ENCODE measurements at places on chromosomes 4 and X.

- DNase-seq, result peak; percentile 24
These were observed 339 bp downstream of the CUL4B start for GRCh38 chrX:120560405-120560841.

DNA sequence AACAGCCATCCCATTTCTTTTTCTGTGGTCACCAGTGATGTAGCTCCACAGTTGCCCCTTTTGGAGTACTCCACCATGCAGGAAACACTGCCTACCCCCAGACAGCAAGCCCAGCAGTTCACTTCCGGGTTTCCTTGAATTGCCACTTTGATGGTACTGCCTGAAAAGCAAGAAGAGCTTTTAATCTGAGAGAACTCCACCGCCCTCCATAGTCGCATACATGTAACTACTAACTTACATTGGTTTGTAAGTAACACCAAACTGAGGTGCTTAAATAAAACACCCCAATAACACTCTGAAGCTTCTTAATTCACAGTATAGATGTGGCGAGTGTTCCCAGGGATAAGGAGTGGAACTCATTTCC, 53.6 kb upstream of the HPSE start:
- DNase-seq, result peak; percentile 4

DNA sequence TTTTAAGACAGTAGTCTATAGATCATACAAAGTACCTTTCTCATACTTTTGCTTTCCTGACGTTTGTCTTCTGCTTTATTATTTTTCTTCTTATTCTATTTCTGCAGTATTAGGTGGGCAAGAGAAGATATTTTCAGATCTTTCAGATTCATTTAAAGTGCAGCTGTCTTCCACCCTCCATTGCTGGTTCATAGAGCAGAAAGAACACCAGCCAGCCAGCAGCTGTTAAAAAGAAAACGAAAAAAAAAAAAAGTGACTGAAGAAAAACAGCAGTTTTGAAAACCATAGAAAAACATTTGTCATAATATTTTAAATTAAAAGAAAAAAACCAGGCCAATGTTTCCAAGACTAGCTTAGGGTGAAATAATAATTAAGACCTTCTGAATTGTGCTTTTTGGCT, 42.9 kb downstream of the SMAD1 start:
- no peak for DNase-seq

- no peak for DNase-seq
These were observed 6.2 kb downstream of the PPP1R2C start for GRCh38 chrX:42771506-42772335.

DNA sequence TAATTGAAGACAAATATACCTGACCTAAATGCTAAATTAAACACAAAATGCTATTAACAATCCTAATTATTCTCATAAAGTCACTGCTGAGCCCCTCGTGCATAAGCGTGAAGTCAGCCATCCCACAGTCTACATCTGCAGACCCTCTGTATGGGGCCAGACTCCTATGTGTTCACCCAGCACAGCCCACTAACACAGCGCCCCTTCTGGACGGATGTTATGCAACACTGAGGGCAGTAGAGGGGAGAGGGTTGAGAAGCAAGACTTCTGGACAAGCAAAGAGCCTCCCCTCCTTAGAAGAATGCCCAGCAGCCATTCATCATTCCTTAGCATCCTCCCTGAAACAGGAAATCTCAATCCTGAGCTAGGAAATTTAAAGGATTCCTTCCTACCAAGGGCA, 7.9 kb downstream of the TRPC3 start:
- DNase-seq, result no peak

- no peak for DNase-seq
These were observed 11.1 kb downstream of the STARD8 start for GRCh38 chrX:68658530-68658929.

DNA sequence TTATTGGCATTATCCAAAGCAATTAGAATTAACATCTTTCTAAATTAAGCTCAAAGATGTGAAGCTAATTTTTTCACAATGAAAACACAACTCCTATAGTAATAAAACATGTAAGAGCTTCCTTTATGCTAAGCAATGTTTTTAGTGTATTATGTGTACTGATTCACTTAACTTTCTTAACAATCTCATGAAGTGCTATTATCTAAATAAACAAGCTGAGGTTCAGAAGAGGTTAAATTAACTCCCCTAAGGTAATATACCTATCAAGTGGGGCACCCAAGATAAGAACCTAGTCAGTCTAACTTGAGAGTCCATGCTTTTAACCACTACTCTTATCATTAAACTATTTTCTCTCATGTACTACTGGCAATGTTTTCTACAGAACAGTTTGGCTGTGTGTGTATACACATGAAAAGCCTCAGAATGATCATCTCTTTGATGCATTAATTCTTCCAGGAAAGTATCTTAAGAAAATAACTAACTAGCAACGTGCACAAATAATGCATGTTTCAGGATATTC, 13.6 kb downstream of the G3BP2 start:
- DNase-seq, result no peak

- no peak for DNase-seq
These were observed 8.5 kb upstream of the ANTXR2 start for GRCh38 chr4:80081566-80081965.

DNA sequence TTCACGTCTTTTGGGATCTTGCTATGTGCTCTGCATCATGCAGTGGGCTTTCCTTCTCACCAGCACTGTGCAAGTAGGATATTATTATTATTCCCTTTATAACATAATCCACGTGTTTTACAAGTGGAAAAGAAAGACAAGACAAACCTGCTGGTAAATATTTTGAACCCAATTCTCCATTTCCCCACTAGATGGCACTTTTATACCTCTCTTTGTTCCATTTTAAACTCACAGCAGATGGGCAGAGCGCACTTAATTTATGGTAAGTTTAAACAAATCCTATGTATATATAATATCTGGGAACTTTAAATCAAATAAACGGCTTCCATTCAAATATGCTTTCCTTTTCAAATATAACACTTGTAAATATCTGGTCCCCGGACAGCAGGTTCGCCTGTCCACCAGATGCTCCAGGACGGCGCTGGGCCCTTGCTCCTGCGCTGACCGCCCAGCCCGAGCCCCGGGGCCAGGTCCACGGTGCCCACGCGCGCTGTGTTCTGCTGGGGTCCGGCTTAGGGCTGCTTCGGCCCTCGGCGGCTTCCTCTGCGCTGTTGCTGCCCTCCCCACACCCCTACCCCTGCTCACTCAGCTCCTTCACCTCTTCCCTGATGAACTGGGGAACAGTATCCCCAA, 31.1 kb downstream of the F11 start:
- no peak for DNase-seq

DNA sequence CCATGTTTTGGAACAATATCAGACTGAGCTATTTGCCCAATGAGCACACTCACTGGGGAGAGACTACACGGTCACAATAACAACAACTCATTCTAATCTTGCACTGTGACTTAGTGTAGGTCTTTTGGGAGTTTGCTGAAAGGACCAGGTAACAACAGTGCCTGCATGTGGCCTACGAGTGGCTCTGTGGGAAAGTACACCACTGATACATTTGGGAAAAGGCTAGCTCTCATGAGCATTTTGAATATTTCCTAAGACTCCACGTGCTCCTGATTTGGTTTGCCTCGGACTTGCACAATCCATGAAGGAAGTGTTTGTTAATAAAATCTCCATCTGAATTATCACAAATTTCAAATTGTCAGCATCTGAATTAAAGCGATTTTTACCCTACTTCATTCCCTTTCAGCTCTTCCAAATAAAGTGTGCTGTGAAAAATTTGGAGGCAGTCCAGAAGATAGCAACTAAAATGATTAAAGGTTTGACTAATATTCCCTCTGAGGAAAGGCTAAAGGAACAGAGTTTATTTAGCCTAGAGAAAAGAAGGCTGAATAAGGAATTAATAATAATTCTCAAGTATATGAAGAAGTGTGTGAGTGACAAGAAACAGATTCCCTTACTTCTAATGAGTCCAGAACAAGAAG, 406.4 kb downstream of the PPARGC1A start:
- no peak for DNase-seq

GRCh38 chrX:11053351-11053750, 57.8 kb upstream of the HCCS start:
- no peak for DNase-seq

GRCh38 chr4:20284990-20285389, 33.3 kb downstream of the SLIT2 start:
- DNase-seq, result no peak

GRCh38 chr4:74440356-74440755, 4.6 kb upstream of the AREG start:
- no peak for DNase-seq

GRCh38 chrX:119015407-119016237, 41.2 kb downstream of the LONRF3 start:
- no peak for DNase-seq

- no peak for DNase-seq
These were observed 42.6 kb downstream of the LNX1 start for GRCh38 chr4:53548662-53549061.

DNA sequence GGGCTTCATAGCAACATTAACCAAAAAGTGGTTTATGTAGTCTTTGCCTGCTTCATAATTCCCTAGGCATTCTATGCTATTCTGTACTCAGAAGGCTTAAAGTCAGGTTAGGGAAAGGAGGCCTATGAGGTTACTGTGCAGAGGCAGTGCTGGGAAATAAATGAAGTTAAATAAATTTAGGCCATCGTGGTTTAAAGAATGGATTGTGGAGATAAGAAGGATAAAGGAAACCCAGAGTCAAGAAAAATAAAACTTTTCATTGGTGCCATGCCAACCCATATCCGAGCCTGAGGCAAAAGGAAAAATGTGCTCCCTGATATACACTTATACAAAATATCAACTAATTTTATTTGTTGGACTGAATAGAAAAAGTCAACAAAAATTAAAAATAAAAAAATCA, 70.2 kb downstream of the AR start:
- DNase-seq, result no peak

- DNase-seq, result no peak
These were observed 13.1 kb upstream of the NDST4 start for GRCh38 chr4:115126491-115126890.

- DNase-seq, result peak; percentile 39
These were observed 2.3 kb upstream of the UBA1 start for GRCh38 chrX:47191331-47191730.

GRCh38 chr4:145252190-145252589, 71.8 kb upstream of the OTUD4 start:
- no peak for DNase-seq

- DNase-seq, result no peak
These were observed 31.0 kb downstream of the TMSB4X start for GRCh38 chrX:13005661-13006473.

DNA sequence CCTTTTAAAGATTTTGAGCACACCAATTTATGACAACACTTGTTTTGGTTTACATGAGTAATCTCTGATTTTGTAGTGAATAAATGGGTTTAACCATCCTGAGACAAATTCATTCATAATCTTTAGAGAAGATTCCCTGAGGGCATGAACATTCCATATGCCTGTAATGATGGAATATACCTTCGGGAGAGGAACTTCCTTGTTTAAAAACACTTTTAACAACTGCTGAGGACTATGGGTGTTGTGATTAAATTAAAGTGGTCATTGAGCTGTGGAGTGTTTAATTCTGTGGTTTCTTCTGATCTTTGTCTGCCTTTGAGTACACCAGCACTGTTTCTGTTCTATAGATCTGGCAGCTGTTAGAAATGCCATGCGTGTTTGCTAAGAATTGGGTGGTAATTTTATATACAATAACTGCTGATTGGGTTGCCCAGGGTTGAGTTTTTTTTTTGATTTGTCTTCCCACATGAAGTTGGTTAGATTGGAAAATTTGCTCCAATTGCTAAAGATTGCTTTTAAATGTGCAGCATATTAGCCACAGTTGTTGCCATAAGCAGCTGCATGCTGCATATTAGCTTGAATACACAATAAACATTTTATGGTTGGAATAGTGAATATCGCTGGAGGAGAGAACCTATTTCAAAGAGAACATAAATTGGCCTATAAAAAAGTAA, 86.8 kb downstream of the DCLK2 start:
- DNase-seq, result no peak

- DNase-seq, result no peak
These were observed 24.6 kb downstream of the VSIG4 start for GRCh38 chrX:66015152-66015831.

DNA sequence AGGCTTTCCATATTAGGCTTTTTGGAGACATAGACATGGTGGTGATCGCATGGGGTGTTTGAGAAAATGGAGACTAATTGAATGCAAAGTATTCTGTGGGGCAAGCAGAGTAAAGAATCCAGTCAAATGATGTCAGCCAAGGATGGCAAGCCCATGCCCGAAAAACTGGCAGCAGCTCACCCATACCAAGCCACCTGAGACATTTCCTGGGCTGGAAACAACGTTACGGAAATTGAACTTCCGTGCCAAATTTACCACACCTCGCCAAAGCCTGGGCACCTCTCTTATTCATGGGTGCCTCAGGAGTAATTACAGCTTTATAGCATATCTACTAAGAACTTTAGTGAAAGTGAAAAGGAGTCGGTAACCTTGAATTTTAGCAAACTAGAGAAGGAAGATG, 166.4 kb downstream of the CBR4 start:
- no peak for DNase-seq

DNA sequence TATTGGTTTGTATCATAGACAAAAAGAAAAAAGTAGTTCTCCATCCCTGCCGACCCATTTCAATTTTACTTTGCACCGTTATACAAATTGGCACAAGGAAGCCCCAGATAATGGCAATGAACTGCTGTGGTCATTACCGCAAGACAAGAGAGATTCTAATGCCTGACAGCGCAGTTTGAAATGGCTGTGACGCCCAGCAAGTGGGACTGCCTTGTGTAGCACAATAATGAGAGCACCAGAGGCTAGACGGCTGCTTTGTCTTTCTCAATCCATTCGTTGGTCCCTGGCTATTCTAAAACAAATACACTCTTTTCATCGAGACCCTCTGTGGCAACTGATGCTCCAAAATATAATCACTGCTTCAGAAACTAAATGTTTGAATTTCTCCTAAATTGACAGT, 192.4 kb upstream of the NEIL3 start:
- DNase-seq, result no peak

- DNase-seq, result no peak
These were observed 14.5 kb upstream of the NDUFC1 start for GRCh38 chr4:139316733-139317132.

DNA sequence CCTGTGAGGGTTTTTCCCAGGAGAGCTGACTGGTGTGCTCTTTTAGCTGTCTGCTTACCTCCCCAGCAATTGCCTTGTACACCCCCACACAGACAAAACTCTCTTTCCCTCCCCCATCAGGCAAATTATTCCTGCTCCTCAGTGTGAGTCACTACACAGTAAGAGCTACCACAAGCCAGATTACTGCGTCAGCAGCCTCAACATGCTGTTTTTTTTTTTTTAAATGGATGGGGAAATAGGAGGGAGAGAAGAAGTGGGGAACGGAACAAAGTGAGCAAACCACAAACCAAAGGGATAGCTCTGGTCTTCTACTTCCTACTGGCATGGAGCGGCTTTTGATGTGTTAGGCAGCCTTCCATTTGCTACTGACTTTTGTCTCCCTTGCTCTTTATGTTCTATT, 107.5 kb upstream of the ACSL4 start:
- no peak for DNase-seq

GRCh38 chrX:103608306-103608963, 672 bp downstream of the TCEAL3 start:
- DNase-seq, result no peak

- no peak for DNase-seq
These were observed 162.2 kb downstream of the DCHS2 start for GRCh38 chr4:154329268-154329868.

Data from activated CD4-positive, alpha-beta T cell treated with anti-CD3 and anti-CD28 coated beads, Interleukin-2, amount 50 U/mL, for 1 hour (primary cell).